ENCODE measurements at places on chromosomes 5 and 9.

DNA sequence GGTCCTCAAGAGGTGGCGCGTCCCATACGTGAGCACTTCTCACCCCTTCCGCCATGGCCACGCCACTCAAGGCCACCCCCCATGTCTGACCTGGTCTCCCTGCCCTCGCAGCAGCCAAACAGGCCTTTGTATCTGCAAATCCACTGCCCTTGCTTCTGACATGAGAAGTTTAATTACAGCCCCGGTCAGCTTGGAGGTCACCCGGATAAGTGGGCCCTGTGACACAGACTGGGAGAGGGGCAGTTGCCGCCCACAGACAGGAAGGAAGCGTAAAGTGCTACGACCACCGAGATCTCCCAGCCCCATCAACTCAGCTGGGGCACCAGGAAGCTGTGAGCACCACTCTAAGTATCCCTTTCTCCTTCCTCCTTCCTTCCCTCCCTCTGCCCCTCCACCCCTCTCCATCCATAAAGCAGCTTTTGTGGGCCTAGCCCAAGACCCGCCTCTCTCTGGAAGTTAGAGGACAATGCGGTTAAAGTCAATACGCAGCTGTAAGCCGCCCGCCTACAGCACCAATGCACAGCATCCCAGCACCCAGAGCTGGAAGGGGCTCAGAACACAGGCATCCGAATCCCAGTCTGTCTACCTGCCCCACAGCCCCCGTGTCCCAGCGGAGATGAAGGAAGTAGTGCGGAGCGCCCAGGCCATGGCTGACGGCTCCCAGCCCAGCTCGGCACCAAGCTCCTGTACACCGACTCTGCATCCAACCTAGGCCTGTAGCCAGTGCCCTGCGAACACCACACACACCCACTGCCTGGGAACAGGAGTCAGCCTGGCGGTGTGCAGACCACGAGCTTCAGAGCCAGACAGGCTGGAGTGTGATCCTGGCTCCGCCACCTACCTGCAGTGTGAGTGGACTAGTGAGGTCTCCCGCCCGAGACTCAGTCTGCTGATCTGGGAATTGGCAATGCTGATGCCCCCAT is 44.8 kb upstream of the RNF130 start:
- no peak for DNase-seq

DNA sequence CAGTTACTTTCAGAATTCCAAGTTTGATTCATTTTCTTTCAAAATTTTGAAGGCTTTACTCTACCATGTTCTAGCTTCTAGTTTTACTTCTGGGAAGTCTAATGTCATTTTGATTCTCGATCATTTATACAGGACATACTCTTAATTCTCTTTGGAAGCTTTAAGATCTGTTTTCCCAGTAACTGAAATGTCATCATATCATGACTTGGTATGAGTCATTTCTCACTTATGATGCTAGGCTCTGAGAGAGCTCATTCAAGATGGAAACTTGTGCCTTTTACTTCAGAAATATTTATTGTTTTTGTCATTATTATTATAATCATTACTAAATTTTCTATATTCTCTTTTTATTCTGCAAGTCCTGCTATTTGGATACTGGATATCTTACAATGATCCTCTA is 222.3 kb downstream of the PARP8 start:
- no peak for DNase-seq

GRCh38 chr9:13648676-13649075 is 369.2 kb upstream of the MPDZ start:
- DNase-seq, result no peak

DNA sequence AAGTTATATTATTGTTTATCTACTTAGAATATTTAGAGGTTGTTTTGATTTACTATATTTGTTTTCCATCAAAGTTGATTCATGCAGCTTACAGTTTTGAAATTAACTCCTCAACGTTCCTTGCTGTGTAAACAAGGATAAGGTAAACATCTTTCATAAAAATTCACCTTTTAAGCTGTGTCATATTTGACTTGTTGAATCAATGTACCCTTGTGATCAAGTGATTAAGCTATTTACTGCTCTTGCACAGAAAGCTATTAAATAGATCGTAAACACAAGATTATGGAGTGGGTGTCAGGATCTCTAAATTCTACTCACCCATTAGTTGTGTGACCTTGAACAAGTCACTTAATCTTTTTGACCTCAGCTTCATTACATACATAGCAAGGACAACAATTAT is 2054.0 kb upstream of the NUDT12 start:
- DNase-seq, result peak; percentile 48

DNA sequence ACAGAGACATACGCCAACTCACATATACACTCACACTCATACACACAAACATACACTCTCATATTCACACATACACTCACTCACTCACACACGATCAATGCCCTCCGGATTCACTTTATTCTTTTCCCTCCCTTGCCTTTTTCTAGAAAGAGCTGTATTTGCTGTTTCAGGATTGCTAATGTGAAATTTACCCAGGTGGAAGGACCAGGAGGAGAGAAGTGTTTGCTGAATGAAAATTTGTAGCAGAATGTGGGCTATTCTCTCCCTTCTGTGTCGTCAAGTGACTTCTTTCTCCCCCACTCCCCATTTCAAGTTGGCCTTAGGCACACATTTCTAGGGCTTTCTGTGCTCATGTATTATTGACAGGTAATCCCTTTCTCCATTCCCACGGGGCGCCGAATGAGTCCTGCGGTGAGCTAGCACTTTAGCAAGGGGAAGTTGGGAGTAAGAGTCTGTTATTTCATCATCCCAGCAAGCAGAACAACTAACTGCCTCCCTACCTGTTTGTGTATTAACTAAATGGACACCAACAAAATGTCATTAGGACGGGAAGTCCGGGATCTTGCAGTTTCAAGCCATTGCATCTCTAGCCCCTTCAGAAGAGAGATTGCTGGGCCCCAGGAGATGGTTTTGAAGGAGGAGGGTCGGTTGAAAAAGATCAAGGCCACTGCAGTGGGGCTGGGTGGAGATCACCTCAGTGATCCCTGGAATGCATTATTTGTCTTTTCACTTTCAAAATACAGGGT is 97.1 kb upstream of the TAF11L2 start:
- no peak for DNase-seq

GRCh38 chr9:133470988-133471387 is 7.9 kb downstream of the SLC2A6 start:
- DNase-seq, result no peak

- DNase-seq, result no peak
Measured at GRCh38 chr5:978693-979092, 29.9 kb upstream of the NKD2 start.

DNA sequence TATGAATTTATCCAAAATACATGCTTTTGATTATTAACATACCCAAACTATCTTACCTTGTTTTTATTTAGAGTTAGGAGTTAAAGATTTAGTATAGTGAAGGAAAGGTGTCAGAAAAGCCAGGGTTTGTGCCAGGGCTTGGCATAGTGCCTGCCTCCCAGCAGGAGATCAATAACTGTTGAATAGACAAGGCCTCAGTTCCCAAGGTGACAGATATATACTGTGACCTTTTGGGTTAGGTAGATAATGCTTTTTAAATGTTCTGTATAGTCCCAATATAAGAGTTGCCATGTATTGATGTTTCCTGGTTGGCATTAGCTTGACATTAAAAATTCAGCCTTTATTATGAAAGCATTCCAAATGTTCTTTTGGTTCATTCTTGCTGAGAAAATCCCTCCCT is 121.8 kb downstream of the MCTP1 start:
- DNase-seq, result no peak

DNA sequence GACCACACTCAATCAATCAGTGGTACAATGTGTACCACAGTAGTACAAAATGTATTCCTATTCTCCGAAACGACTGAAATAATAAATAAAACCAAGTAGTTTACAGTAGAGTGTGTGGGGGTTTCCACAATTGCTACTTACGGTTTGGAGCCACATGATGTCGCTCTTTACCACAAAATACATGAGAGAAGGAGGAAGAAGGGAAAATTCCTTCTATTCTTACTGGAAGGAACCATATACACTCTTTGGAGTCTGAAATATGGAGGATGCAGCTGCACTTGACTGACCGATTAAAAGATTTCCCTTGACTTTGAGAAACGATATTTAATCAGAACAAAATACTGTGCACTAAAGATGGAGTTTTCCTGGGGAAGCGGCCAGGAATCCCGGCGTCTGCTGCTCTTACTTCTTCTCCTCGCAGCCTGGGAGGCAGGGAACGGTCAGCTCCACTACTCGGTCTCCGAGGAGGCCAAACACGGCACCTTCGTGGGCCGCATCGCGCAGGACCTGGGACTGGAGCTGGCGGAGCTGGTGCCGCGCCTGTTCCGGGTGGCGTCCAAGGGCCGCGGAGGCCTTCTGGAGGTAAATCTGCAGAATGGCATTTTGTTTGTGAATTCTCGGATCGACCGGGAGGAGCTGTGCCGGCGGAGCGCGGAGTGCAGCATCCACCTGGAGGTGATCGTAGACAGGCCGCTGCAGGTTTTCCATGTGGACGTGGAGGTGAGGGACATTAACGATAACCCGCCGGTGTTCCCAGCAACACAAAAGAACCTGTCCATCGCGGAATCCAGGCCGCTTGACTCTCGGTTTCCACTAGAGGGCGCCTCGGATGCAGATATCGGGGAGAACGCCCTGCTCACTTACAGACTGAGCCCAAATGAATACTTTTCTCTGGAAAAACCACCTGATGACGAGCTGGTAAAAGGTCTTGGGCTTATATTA is at the start of gene PCDHA4:
Gene PCDHA4 (plus strand): TSS at position 235 of the 942 bp plus-strand sequence.
- no peak for DNase-seq

- no peak for DNase-seq
Measured at GRCh38 chr9:85543196-85543595, 198.6 kb downstream of the AGTPBP1 start.

DNA sequence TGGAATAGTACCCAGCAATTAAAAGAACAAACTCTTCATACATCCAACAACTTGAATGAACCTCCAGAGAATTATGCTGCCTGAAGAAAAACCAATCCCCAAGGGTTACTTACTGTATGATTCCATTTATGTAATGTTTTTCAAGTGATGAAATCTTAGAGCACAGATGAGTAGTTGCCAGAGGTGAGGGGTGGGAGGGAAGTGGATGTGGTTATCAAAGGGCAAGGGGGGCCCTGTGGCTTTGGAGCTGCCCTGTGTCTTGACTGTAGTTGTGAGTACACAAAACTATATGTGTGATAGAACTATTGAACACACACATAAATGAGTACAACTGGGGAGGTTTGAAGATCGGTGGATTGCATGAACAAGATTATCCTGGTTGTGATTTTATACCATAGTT is 115.8 kb upstream of the SLC25A48 start:
- DNase-seq, result no peak

DNA sequence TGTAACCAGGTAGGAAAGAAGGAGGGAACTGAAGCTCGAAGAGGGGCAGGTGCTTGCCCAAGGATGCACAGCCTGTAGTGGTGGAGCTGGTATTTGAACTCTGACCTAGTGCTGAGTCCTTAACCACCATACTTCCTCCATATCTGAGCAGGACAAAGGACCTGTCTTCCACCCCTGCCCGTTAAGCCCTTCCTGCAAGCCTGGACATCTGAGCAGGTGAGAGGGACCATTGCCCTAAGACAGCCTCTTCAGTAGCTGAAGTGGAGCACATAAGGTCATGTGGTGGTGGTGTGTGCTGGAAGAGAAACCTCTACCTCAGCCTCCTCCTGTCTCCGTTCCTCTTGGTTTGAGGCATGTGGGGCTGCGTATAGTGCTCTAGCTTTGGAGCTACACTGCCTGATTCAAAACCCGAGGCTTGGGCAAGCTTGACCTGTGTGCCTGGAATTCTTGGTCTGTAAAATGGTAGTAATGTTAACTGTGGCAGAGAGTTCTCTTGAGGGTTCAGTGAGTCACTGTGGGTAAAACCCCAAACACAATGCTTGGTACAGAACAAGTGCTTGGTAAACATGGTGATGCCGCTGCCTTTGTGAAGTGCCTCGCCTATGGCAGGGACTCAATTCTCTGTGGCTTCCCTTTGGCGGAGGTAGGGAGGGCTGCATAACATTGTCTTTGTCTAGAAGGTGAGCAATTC is 7.4 kb downstream of the GALNT10 start:
- peak; percentile 94 for DNase-seq

DNA sequence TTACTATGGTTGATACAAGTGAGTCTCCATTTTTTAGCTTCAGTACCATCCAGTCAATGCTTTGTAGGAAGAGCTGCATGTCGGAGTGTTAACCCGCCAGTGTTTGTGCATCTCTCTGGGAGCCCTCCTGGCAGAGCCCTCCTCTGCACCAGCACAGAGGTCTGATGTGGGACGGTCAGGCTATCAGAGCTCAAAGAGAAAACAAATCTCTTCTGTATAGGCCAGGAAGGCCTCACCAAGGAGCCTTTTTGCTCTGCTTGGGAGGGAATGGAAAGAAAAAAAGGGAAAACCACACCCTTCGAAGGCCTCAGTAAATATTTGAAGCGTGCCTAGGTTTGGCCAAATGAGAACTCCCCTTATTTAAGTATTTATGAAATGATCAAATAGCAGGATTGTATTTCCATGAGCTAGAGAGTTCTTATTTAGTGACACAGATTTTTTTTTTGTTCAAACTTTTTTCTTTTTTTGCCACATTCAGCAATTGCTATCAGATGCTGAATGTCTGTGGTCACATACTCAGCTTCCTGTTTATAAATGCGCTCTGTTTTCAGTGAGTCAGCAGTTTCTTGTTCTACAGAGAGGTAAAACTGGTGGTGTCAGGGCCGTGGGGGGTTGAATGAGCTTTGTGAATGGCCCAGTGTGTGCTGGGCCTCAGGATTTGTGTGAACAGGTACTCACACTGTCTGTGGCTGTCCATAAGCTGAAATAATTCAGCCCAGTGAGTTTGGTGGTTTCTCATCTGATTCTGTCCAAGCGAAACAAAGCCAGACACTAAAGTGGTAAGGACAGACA is 226.6 kb downstream of the SNX18 start:
- no peak for DNase-seq

DNA sequence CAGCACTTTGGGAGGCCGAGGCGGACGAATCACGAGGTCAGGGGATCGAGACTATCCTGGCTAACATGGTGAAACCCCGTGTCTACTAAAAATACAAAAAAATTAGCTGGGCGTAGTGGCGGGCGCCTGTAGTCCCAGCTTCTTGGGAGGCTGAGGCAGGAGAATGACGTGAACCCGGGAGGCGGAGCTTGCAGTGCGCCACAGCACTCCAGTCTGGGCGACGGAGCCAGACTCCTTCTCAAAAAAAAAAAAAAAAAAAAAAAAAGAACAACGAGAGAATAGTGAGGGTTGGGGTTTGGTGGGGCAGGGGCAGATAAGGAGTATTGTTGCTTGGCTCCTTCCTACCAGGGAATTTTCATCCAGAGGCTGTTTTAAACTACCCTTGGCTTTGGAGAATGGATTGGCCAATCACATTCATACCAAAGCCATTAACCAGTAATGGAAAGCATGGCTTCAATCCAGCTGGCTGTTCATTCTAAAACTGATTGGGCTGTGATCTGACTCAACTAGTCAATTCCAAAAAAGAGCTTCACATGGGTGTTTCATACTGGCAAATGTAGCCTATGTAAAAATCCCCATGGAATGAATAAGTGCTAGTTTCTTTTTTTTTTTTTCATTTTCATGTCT is 64.4 kb downstream of the PLCXD3 start:
- no peak for DNase-seq

GRCh38 chr5:143400541-143401226 is 2.8 kb downstream of the NR3C1 start:
- DNase-seq, result no peak

- DNase-seq, result no peak
Measured at GRCh38 chr5:157747766-157748700, 4.5 kb downstream of the LSM11 start.

- DNase-seq, result no peak
Measured at GRCh38 chr5:33433303-33434240, 7.2 kb upstream of the TARS1 start.

GRCh38 chr9:126885131-126885641 is 24.7 kb downstream of the ZBTB34 start:
- no peak for DNase-seq

- no peak for DNase-seq
Measured at GRCh38 chr5:170296036-170296934, 1.3 kb downstream of the LCP2 start.

- DNase-seq, result no peak
Measured at GRCh38 chr9:81824802-81825730, 103.2 kb upstream of the SPATA31D4 start.
